ENCODE measurements at places on chromosomes 3 and 15.

DNA sequence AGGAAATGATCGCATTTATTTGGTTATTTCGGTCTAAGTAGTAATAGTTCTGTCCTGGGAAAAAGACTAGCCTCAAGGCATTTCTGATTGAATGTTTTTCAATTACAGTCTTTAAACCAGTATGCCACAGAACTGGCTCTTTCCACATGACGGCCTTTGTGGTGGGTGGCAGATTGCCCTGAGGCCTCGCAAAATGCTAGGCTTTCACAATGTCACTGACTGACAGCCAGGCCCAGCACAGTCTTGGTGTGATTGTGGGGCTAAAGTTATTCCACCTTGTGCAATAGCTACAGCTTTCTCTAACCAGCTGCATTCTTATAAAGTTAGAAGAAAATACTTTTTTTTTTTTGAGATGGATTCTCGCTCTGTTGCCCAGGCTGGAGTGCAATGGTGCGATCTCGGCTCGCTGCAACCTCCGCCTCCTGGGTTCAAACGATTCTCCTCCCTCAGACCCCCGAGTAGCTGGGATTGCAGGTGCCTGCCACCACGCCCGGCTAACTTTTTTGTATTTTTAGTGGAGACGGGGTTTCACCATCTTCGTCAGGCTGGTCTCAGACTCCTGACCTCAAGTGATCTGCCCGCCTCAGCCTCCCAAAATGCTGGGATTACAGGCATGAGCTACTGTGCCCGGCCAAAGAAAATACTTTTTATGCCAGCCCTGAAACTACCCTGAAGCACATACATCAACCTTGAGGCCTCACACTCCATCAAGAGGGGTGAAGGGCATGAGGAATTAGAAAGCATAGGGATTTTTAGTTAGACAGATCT, 2.5 kb upstream of the ADIPOQ start:
- no peak for DNase-seq

DNA sequence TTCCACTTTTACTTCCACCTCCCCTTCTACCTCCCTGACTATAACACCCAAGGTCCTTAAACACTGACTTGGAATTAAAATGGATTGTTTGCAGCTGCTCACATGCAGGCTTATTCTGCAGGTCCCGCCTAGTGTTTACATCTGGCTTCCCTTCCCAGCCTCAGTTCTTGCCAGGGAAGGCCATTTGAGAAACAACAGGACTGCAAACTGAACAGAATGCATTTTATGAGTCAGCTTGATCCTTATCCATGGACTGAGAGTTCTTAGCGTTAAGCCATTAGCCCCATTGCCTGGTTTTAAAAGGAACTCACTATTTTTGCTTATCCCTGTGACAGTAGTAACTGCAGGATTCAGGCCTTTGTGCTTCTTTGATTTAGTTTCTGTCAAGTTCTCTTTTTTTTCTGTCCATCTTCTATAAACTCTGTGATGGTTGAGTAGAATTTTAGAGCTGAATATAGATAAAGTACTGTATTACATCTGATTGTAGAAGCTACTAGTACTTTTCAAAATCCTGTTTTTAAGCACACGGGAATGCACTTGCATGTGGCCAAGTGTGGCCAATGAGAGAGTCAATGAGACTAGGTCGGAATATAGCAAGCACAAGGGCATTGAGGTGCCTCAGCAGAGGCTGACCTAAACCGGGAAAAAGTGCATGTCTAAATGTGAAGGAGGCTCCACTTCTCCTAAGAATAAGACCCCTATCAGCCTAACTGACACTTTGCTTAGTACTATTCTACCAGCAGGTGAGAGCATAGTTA, 106.4 kb downstream of the TUSC7 start:
- no peak for DNase-seq

DNA sequence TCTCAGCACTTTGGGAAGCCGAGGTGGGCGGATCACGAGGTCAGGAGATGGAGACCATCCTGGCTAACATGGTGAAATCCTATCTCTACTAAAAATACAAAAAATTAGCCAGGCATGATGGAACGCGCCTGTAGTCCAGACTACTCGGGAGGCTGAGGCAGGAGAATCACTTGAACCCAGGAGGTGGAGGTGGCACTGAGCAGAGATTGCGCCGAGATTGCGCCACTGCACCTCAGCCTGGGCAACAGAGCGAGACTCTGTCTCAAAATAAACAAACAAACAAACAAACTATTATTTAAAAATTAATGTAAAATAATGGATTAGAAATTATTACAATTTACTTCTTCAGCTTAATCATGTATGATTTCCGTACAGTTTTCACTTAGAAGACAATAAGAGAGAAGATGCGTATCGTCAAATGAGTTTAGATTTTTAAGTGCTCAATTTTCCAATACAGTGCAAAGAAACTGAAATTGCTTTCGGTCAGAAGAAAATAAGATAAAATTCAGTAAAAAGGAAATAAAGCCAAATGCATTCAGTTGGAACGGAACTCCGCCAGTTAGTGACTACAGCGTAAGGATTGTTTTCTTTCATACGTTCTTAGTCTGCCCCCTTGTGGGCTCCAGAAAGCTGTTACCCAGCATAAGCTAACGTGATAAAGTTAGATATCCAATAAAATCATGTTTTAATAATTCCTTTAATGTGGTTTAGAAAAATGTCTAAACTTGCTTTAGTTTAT, 24.8 kb downstream of the AADAC start:
- peak; percentile 3 for DNase-seq

GRCh38 chr3:99825004-99825640, 7.5 kb downstream of the CMSS1 start:
- no peak for DNase-seq

- DNase-seq = no peak
These were observed 77.4 kb upstream of the SLC4A7 start for GRCh38 chr3:27561576-27561975.

GRCh38 chr3:9795207-9795606, 2.3 kb downstream of the ARPC4 start:
- no peak for DNase-seq

- DNase-seq = no peak
These were observed 91.2 kb downstream of the TLE3 start for GRCh38 chr15:70006259-70007147.

DNA sequence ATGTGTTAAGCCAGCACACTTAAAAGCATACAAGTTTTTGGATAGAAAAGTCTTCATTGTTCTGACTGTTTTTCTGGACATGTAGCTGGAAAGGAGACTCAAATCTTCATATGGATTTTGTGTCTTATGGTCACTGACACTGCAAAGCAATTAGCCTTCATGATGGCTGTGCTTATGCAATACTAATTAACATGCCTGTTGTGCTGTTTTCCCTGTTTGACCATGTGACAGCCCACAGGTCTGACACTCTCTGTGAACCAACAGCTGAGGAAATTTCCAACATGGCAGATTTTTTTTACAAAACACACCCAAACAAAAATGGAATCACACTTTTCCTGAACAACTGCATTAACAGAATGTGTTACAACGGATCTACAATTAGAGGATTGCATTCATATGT, 248.4 kb downstream of the ROBO2 start:
- no peak for DNase-seq

GRCh38 chr3:154759966-154760365, 320.2 kb upstream of the MME start:
- no peak for DNase-seq

DNA sequence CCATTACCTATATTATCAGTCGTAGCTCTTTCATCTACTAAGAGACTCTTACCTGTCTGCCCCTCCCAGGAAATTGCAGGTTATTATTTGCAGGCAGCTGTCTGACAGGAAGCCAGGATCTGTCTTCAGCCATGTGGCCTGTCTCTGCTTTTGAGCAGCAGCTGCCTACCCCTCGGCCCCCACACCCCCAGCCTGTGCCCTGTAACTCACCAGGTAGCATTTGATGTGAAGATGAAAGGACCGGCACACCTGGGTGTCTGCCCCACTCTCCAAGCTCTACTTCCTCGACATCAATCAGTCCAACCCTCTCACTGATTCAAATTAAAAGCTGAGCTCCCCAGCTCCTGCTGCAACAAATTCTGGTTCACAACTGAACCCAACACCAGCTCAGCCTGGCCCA, 197.2 kb upstream of the CTNNB1 start:
- DNase-seq = no peak

DNA sequence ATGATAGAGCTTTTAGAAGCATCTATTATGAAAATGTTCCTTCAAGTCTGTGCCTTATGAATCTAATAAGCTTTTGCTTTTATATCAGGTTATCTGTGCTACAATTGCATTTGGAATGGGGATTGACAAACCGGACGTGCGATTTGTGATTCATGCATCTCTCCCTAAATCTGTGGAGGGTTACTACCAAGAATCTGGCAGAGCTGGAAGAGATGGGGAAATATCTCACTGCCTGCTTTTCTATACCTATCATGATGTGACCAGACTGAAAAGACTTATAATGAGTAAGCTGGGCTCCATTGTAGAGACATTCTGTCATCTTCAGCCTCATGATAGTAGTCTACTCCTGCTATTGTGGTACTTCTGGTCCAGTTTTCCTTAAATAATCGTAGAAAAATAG, 73.4 kb downstream of the BLM start:
- DNase-seq = no peak

- no peak for DNase-seq
These were observed 212.5 kb upstream of the COL8A1 start for GRCh38 chr3:99425930-99426329.

DNA sequence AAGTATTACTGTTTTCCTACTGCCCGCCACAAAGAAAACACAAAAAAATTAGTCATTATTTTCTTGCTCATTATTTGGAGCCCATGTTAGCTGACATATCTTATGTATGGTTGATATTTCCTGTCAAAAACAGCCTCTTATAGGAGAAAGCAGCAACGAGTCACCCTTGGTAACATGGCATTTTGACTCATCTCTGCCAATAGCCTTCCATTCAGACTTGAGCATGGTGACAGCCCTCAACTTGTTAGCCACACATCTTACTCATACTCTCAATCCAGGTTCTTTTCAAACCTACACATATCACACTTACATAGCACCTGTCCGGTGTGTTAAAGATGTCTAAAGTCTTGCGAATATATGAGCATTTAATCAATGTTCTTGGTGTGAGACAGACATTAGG, 109.4 kb upstream of the SAMMSON start:
- DNase-seq = no peak

DNA sequence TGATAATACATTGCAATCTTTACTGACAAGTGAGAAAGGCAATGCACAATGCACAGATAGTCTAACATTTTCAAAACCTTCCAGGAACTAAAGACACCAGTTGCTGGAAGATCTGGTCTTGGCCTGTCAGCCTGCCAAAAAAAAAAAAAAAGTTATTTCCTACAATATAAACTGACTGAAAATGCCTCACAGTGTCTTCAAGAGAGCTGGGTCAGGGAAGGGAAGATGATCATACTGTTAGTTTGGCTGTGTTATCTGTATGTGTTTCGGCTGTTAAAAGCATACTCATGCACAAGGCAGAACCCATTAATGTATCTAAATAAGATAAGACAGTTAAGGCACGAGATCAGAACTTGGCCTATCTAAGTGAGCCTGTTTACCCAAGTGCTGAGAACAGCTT, 673.4 kb downstream of the MECOM start:
- no peak for DNase-seq

GRCh38 chr15:31313223-31313622, 13.4 kb upstream of the KLF13 start:
- DNase-seq = no peak

DNA sequence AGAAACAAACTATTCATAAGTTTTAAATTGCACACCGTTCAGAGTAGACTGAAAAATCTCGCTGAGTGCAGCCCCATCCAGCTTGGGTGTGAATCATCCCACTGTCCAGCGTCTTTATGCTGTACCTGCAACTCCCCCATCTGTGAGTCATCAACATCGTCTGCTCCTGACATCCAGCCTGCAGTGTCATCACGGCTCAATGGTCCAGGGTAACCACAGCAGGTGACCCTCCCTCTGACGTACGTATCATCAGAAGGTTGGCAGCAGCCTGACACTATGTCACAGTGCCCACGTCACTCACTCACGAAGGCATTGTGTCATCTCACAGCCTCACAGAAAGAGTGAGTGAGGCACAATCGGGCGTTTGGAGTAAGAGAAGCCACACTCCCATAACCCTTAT, 65.2 kb downstream of the TPRA1 start:
- no peak for DNase-seq

- DNase-seq = no peak
These were observed 40.9 kb upstream of the PIK3R4 start for GRCh38 chr3:130787422-130788068.

DNA sequence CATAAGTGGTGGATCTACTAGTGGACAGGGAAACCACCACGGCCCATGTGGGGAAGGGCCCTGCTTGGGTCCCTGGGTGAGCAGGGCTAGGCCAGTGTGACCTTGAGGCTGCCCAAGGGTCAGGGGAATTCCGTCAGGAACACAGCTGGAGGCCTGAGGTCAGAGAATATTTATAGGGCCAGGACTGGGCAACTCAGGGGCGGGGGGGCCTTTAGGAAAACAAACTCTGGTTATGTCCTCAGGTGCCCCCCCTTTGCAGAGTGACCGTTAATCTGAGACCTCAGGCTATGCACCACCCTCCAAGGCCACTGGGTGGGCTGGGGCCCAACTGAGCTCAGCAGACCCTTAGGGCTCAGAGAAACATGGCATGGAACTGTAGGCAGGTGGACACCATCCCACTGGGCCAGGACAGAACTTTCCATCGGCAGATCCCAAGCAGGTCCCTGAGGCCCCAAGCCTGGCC, 2.5 kb downstream of the TWF2 start:
- DNase-seq = no peak

DNA sequence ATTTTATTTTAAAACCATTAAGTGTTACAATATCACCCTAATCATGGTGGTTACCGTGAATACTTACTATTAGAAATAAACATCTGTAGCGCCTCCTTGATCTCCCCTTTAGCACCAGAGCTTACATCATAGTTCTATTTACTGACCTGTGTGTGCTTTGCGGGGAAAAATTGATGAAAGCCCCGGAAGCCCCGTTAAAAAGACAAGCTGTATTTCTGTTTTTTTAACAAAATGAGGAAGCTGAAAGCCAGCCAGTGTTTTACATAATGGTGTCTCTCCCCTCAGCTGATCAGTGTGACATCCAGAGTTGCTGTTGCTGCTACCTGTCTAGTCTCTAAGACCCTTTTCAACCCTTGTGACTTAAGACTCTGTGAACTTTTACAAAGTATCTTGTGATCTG, 100.8 kb downstream of the OPA1 start:
- no peak for DNase-seq

DNA sequence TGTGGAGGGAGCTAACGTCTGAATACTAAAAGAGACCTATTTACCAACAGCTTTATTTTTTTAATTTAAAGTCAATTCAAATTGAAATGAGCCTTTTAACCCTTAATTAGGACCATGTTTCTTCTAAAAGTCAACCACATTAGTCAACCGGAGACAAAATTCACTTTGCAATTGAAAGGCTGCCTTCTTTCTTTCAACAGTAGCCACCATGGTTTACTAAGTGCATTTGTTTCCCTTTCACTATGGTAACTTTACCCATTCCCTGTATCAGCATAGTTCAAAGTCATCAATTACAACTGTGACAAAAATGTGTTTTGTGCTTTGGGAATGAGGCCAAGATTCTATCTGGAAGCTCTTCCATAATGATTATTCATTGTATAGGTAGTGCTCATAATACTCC, 225.4 kb downstream of the EPHA3 start:
- no peak for DNase-seq

Data from stimulated activated CD4-positive, alpha-beta T cell treated with anti-CD3 and anti-CD28 coated beads, Interleukin-1b, Interleukin-23, amount 100 ng/mL, for 4 hours (primary cell).